ENCODE measurements at places on chromosomes 2 and 18. TPM values are rescaled to one million over a fixed set of nuclear protein-coding genes. Genes with fewer than 3 reads are reported as not detected.

Gene DNAJC5G
- not detected for total RNA-seq

Gene CHRNG
- not detected for total RNA-seq

Gene FBXO36
- total RNA-seq, result 1.8 TPM

Gene LOXL3
- total RNA-seq, result 0.52 TPM

Gene SP5
- 0.16 TPM for total RNA-seq

Gene CCDC138
- 4.2 TPM for total RNA-seq

Gene ERICH2
- not detected for total RNA-seq

Gene LRRC30
- total RNA-seq, result not detected

Gene TSPYL6
- not detected for total RNA-seq

Gene EFR3B
- total RNA-seq, result 0.48 TPM

Gene TMEM247
- total RNA-seq, result not detected

Gene CXCR2
- total RNA-seq, result 18.7 TPM

Gene DSG1
- 33.7 TPM for total RNA-seq

Gene TMEM37
- total RNA-seq, result 6.0 TPM

Gene CTLA4
- total RNA-seq, result 0.52 TPM

Gene PJVK
- total RNA-seq, result 1.4 TPM

Gene NGEF
- 6.1 TPM for total RNA-seq

Gene NEB
- 1.7 TPM for total RNA-seq

Gene ALPP
- not detected for total RNA-seq

Gene STRN
- total RNA-seq, result 38.5 TPM

Gene C1D
- total RNA-seq, result 11.2 TPM

Gene SERPINB13
- total RNA-seq, result 281 TPM

Gene NMS
- not detected for total RNA-seq

Gene CCDC74B
- total RNA-seq, result 0.40 TPM

Gene LONRF2
- total RNA-seq, result 0.48 TPM

Gene RRM2
- total RNA-seq, result 66.4 TPM

Gene RGPD3
- total RNA-seq, result 0.04 TPM

Gene SLC8A1
- total RNA-seq, result 1.3 TPM

Gene RND3
- 62.3 TPM for total RNA-seq

Gene HOXD12
- not detected for total RNA-seq

Gene CAPN13
- total RNA-seq, result 1.4 TPM

Gene CCT4
- total RNA-seq, result 109 TPM

Data from esophagus mucosa (tissue), 1 donor.